ENCODE measurements at places on chromosomes 1 and 21. TPM values are rescaled to one million over a fixed set of nuclear protein-coding genes. Genes with fewer than 3 reads are reported as not detected.

REN gene
- not detected for total RNA-seq

TNFAIP8L2 gene
- 15.8 TPM for total RNA-seq

ZNF670 gene
- total RNA-seq: 2.8 TPM

GRCh38 chr1:87678266-87678665 lies 349.6 kb downstream of the LMO4 start:
- DNase-seq: no peak

- DNase-seq: no peak
Observed at GRCh38 chr1:153612111-153612754, 704 bp downstream of the S100A16 start.

GRCh38 chr1:151255381-151255780 lies 847 bp downstream of the PSMD4 start:
- DNase-seq: no peak
